ENCODE measurements at places on chromosomes 7 and 10.

DNA sequence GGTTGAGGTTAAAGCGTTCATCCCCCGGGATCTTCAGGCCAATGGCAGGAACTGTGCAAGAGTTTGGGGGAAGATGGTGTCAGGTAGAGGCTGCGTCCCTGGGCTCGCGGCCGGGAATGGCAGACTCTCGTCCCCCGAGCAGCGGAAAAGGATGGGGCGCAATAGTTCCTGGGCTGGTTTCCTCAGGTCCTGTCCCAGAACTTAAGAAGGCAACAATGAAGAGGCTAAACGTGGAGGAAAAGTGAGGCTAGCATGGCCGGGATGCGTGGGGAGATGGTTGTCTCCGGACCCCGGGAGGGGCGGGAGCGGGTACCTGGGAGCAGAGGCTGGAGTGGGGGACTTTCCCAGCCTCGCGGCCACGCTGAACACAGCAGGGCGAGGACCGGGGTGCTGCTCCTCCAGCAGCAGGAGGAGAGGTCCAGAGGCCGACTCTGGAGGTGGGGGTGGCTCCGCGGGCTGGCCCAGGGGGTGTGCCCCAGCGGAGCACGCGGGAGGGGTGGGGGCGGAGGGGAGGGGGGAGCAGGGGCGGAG, 882 bp downstream of the IRF5 start:
- no peak for DNase-seq

- no peak for DNase-seq
Measured at GRCh38 chr7:88002617-88003016, 68.6 kb downstream of the ADAM22 start.

GRCh38 chr7:35617041-35617440, 77.9 kb downstream of the HERPUD2 start:
- DNase-seq: no peak

DNA sequence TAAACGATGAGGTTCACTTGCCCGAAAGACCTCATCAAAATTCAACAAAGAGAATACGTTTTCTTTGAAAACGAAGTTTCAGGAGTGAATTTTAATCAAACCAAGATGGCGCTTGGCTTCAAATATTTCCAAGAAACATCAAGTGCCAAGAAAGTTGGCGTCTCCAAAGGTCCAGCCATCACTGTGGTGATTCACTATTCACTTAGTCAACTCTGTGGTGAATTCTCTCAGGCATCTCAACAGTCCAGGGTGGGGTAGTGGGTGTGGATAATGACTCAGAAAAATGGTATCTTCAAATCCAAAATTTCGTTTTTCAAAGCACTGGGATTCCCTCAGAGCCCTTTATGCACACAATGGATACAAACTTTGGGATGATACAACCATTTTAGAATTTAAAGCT, 133.1 kb downstream of the SVIL start:
- DNase-seq: no peak

DNA sequence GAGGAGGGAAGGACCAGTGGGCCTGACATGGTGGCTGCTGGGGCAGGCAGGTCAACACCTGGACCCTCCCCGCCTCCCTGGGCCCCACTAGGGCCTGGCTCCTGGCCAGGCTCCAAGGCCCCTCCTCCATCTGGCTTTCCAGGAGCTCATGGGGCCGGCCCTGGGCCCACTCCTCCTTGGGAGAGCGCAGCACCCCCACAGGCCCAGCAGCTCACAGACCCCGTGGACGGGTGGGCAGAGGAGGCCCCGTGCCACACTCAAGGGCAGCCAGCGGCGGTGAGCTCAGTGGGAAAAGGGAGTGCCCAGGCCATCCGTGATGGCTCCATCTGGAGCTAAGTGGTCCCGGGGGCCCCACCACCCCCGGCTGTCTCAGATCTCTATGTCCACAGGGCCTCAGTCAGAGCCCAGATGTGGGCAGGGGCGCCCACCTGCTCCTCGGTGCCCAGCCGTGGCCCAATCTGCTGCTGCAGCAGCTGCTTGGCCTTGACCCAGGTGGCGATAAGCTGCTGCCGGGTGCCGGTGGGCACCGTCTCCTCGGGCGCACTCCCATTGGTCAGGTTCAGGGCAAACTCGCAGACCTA, 32.8 kb downstream of the CFAP46 start:
- no peak for DNase-seq

- peak; percentile 39 for DNase-seq
Measured at GRCh38 chr7:66627151-66627681, 1.5 kb upstream of the KCTD7 start.

- DNase-seq: no peak
Measured at GRCh38 chr7:150367677-150368095, 936 bp upstream of the REPIN1 start.

- no peak for DNase-seq
Measured at GRCh38 chr10:83075016-83075814, 1064.1 kb upstream of the GHITM start.

- DNase-seq: no peak
Measured at GRCh38 chr7:75740846-75741497, 2.2 kb upstream of the HIP1 start.

- peak; percentile 11 for DNase-seq
Measured at GRCh38 chr10:113780681-113781250, 29.3 kb downstream of the PLEKHS1 start.

DNA sequence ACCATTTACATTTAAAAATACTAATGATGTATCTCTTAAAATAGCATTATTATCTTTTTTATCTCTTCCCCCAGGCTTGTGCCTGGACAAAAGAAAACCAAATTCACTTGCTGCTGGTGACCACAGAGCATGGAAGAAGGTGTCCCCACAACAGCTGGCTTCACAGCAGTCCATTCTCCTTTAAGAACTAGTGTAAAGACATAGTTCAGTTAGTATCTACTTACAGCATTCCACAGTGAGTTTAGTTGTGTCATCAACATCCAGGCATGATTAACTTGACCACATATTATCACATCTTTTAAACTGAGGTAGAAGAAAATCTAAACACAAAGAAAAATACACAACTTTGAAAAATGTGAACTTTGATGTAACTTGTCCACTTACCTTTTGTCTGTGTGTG, 55.0 kb downstream of the LRRC17 start:
- no peak for DNase-seq

DNA sequence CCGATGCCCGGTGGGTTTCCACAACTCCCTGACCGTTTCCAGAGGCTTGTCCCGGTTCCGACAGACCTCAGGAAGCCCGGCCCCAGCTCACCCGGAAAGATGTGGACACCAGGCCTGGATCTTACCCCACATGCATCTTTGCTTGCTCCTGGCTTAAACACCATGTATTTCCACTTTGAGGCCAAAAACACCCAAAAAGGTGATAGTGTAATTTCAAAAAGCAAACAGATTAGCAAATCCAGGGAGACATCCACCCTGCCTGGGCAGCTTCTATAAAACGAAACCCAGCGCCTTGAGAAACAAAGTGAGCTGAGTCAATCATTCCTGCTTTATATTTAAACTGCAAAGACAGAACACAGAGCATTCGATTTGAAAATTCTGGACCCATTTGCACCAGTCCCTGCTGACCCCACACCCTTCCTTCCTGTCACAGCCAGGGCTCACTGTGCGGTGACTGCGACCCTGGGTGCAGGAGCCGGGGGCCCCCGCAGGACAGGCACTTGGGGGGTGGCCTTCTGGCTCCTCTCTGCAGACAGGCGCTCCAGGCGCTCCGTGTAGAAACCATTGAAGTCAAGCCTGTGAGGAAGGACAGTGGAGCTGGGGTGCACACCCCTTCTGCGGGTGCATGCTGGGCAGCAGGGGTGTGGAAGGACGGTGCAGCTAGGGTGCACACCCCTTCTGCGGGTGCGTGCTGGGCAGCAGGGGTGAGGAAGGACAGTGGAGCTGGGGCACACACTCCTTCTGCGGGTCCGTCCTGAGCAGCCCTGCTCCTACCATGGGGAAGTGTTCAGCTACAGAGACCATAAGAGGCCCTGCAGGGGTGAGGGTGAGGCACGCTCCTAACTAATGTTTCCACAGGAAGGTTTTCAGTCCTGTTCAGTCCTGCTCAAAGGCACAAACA, 2.9 kb upstream of the ADAM8 start:
- no peak for DNase-seq

DNA sequence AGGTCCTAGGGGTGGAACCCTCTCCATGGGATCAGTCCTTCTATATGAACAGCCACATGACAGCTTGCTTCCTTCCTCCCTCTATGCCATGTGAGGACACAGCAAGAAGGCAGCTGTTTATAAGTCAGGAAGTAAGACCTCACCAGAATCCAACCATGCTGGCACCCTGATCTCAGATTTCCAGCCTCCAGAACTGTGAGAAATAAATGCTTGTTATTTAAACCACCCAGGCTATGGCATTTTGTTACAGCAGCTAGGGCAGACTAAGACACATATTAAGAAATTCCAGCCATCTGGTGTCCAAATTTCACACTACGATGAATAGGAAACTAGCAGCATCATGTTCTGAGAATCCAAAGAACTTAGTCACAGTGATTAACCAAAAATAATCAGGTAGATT, 140.1 kb downstream of the ZFAND4 start:
- no peak for DNase-seq

- DNase-seq: no peak
Measured at GRCh38 chr10:66180581-66181318, 745.1 kb upstream of the LRRTM3 start.

DNA sequence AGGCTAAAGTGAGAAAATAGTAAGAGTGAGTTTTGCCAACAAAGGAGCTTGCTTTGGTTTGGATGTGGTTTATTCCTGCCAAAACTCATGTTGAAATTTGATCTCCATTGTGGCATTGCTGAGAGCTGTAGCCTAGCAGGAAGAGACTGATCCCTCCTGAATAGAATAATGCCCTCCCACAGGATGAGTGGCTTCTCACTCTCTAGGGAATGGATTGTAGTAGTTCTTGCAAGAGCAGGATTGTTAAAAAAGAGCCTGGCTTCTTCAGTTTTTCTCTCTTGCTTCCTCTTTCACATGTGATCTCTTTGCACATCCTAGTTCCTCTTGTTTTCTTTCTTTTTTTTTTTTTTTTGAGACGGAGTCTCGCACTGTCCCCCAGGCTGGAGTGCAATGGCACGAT, 34.4 kb downstream of the ASAH2 start:
- no peak for DNase-seq

GRCh38 chr10:96910488-96911395, 78.6 kb downstream of the LCOR start:
- DNase-seq: no peak

GRCh38 chr10:30349967-30350735, 1.1 kb upstream of the MTPAP start:
- DNase-seq: no peak

- DNase-seq: no peak
Measured at GRCh38 chr10:120794390-120794789, 56.8 kb upstream of the WDR11 start.

- DNase-seq: no peak
Measured at GRCh38 chr7:28958980-28959347, 834 bp upstream of the TRIL start.

DNA sequence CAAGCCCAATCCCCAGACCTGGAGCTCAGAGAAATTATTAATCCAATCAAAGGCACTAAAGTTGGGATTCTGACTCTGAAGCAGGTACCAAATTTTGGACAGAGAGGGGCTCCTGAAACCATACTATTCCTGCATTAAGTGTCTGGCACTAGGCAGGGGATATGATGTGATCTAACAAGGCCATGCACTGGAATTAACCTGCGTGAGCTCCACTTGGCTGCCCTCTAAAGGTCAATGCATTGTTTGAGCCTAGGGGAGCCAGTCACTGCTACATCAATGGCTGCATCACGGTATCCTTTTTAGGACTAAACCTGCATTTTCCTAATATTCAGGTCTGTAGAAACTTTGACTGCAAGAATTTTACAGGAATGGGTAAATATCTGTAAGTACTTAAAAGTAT, 42.1 kb downstream of the ST8SIA6 start:
- DNase-seq: peak; percentile 30

DNA sequence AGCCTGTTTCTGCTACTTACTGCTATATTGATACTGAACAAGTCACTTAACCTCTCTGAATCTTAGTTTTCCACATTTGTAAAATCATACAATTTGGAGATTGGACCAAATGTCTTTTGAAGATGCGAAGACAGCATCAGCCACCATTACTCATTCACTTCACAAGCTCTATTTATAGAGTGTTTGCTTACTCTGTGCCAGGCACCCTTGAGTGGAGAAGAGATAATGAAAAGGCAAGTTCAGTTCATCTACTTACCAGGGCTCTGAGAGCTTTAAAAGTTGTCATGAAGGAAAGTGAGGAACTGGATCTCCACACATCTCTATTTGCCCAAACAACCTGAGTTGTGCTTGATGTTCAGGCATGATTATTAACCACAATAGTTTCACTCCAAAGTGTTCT, 277.5 kb downstream of the CSTF2T start:
- no peak for DNase-seq

DNA sequence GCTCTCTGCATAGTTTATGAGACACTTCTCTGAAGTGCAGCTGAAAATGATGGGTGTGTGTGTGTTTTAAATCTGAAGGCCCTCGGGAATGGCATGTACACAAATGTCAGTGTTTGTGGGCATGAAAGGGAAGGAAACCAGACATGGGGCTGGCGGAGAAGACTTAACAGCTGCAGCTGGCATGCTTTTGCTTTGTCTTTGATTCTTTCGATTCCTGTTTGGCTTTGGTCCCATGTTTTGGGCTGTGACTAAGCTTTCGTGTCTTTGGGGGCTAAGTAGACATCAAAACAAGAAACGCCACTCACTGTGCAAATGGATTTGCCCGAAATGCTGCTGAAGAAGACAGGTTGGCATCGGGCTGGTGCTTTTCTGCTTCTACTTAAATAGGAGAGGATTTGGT, 179.3 kb downstream of the PFKFB3 start:
- no peak for DNase-seq

DNA sequence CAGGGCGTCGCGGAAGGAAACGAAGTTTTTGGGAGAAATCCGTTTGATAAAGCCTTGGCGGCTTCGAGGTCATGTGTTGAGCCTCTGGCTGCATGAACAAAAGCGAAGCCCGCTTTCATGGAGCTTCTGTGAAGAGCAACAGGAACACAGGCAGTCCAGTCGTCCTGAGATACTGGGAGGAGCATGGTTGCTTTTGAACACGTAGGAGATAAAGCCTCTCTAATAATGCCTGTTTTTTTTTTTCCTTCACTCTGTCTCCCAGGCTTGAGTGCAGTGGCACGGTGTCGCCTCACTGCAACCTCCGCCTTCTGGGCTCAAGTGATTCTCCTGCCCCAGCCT, 473 bp upstream of the ZNF32 start:
- DNase-seq: no peak

DNA sequence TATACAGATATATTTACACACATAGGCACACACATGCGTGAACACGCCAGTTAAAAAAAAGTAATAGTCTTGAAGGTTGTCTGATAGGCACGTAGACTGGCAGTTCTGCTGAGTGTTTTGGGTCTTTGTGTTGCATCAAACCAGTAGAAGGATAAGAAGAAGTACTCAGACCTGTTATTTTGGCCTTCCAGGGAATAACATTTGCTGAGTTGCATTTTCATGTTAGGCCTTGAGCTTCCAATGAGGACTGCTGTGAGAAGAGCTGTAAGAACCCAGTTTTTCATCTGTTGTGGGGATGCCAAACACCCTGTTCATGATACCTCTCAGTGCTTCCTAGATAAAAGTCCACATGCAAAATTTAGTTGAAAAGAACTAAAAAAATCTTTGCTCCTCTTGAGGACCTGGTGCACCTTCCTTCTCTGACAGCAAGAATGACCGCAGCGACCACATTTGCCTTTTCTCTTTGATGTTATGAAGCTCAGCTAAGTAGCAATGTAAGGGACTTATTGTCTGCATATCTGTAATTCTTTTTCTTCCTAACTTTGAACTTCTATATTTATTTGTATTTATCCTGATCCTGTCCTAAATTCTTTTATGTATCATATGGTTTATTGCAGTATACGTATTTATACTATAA, 27.2 kb downstream of the HIPK2 start:
- DNase-seq: no peak

- DNase-seq: no peak
Measured at GRCh38 chr7:22346383-22347107, 10.4 kb downstream of the RAPGEF5 start.

GRCh38 chr7:97313900-97314299, 196.4 kb downstream of the SDHAF3 start:
- DNase-seq: peak; percentile 73

All from ELF-1 (cell line).